Activated CD4-positive, alpha-beta T cell treated with anti-CD3 and anti-CD28 coated beads for 4 hours (primary cell): ENCODE measurements at places on chromosomes 13 and 19.

- DNase-seq: no peak
These were observed 519.5 kb downstream of the SUCLA2 start for GRCh38 chr13:47481536-47481935.

DNA sequence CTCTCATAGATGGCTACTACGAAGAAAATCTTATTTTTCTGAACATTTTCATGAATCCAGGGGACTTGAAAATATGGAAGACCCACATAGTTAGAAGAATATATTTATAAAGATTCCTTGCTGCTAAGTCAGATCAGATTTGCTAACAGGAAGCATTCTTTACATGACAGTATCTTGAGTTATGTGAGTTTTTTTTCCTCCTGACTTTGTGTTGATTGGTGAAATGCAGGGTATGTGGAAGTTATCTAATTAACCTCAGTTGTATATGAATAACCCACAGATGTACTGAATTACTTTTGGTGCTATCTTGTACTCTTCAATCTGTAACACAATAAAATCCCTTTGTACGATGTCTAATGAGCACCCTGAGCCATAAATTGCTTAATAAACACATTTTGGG lies 53.8 kb downstream of the ESD start:
- no peak for DNase-seq

GRCh38 chr13:27839809-27840467 lies 47.7 kb downstream of the GSX1 start:
- DNase-seq: no peak

GRCh38 chr19:10018786-10019185 lies 5.5 kb downstream of the RDH8 start:
- no peak for DNase-seq

DNA sequence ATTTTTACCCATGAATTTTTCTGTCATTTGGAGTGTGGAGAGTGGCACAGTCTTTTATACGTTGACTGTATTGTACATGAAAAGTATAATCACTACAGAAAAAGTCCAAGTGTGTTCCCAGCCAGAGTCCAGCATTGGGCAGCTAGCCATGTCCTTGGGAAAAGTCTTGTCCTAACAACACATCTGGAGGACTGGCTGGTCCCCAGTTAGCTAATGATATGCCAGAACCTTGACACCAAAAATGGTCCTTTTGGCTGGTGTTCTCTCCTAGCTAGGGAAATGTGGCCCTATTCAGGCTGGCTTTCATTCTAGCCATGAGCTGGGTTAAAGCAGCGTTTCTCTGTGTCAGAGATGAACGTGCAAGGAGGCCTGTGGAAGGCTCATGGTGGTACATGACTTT lies 98.9 kb downstream of the ESD start:
- no peak for DNase-seq
